ENCODE measurements at places on chromosomes 13 and 19.

DNA sequence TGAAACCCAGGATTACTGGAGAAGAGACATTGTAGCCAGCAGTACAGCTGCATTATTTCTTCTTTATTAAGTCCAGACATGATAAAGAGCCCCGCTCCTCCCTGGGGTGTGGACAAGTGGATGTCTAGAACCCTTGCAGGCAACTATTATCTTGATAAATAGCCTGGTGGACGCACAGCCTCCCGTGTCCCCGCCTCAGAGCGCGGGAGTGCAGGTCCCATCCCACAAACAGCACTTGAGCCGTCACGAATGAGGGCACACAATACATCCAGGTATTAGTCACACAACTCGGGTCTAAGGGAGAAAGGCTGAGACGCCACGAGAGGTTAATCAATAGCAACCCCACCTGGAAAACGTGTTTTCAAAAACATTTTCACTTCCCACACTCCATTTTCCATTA, 213.2 kb upstream of the SOX1 start:
- no peak for DNase-seq

GRCh38 chr13:114097212-114097892, 35.1 kb downstream of the RASA3 start:
- DNase-seq = no peak

DNA sequence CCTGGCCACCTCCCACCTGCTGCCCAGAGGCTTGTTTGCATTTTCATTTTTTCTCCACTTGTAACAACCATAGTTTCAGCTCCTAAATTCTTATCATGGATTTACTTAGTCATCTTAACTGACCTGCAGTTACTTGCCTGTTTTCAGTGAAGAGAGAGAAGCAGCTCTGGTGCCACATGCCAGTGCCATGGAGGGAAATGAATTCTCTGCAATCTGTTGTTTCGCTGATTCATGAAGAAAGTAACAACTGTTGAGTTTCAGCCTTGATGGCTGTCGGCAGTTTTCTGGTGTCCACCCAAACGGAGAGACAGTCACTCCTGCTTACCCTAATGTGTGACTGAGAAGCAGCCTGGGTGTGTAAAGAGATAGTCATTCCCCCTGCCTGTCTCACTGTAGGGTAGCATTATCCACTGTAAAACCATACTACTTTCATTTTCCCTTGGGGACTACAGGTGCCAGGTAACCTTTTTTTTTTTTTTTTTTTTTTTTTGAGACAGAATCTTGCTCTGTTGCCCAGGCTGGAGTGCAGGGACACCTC, 116.1 kb downstream of the DNAJC3 start:
- DNase-seq = no peak

GRCh38 chr13:106528718-106529414, 6.6 kb downstream of the EFNB2 start:
- no peak for DNase-seq

GRCh38 chr13:32446220-32446619, 18.3 kb upstream of the N4BP2L1 start:
- DNase-seq = no peak

- no peak for DNase-seq
Measured at GRCh38 chr13:110636701-110637201, 21.4 kb downstream of the NAXD start.

GRCh38 chr13:27794368-27794691, 2.0 kb downstream of the GSX1 start:
- no peak for DNase-seq

DNA sequence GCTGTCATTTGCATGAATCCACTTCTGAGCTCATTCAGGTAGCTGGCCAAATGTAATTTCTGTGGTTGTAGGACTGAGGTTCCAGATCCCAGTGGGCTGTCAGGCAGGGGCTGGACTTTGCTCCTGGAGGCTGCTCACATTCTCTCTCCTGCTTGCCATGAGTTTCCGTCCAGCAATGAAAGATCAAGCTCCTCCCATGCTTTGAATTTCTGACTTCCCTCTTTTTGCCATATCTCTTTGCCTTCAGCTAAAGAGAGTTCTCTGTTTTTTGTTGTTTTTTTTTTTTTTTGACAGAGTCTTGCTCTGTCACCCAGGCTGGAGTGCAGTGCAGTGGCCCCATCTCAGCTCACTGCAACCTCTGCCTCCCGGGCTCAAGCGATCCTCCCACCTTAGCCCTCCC, 76.9 kb downstream of the ING1 start:
- DNase-seq = no peak

- peak; percentile 29 for DNase-seq
Measured at GRCh38 chr13:32731576-32731975, 145.3 kb downstream of the PDS5B start.

All from brain microvascular endothelial cell (primary cell).